ENCODE measurements at places on chromosomes 5 and 9.

- DNase-seq = peak; percentile 31
These were observed 243.4 kb upstream of the PIK3R1 start for GRCh38 chr5:67971971-67972821.

DNA sequence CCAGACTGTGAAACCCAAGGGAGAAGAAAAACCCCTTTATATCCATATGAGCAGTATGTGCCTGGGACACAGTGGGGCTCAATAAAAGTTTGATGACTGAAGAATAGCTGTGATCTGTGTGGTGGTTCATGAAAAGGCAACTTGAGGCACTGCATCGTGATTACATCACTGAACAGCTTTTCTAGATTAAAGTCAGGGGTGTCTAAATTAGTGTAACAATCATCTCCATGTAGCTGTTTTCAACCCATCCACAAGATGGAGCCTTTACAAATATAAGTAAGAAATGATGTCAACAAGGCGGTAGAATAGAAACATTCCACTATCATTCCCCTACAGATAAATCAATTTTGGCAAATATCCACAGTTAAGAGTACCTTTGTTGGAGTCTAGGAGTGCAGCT is 55.5 kb downstream of the PRRC1 start:
- no peak for DNase-seq

- DNase-seq = no peak
These were observed 22.6 kb downstream of the CD180 start for GRCh38 chr5:67173959-67174358.

GRCh38 chr9:84736081-84736480 is 66.6 kb downstream of the NTRK2 start:
- DNase-seq = no peak

DNA sequence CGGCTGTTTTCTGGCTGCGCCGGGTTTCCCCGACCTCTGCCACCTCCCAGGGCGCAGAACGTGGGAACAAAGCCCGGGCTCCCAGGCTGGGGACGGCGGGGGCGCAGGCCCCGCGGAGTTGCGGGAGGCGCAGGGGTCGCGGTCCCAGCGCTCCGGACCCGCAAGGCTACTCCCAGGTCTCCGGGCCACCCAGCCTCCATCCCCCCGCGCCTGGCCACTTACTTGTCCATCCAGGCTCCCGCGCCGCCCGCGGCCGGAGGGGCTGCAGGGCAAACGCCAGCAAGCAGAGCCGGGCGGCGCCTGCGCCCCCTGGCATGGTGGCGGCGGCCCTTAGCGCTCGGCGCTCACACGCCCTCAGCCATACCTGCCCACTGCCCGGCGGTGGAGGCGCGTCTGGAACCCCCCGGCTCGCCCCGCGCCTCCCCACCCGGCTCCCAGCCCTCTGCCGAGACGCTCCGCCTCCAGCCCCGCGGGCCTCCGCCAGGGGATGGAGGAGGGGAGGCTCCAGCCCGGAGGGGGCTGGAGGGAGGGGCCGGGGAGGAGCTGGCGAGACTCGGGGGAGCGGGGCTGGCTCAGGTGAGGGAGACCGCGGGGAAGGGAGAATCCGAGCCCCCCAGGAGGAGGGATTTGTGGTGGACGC is at the start of gene ADAM19:
Gene ADAM19, minus strand, starts transcription at position 395 of the 640 bp plus-strand sequence. Its CDS starts 79 bp downstream, at position 316.
- peak; percentile 77 for DNase-seq

DNA sequence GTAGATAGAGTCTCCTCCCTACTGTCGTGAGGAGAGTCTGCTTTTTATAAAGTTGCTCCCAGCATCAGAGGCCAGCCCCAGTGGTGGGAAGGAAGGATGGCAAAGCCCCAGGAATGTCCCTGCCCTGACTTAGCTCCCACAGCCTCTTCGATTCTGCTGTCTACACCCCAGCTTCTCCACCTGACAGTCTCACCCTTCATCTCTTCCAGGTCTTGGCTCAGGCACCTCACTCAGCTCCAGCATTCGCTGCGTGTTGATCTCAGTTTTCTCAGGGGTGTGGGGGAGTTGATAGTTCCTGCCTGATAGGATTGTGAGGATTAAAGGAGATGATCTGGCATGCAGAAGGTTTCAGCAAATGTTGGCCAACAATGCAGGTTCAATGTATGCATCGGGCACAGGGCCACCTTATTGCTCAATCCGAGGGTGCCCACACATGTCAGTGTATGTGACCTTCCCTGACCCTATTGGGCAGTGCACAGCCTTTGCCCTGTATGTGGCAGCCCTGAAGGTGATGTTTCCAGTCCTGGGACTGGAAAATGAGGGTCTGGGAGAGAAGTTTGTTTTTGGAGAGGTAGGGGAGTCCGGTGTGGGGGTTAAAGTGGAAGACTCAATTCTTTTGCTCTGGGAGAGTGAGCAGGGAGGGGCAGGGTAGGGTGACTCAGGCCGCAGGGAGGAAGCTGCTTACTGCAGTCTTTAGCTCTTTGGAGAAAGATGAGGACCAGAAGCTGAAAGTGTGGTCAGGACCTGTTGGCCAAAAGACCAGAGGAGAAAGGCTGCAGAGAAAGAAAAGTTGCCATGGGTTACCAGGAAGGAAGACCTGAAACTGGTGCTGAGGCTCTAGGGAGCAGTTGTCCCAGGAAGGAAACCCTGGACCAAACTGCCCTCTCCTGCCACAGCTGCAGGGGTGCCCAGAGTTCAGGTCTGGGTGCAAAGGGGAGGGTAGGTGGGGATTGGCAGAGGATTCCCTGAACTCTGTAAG is 153.2 kb downstream of the MACROH2A1 start:
- no peak for DNase-seq

GRCh38 chr9:98295824-98296223 is 40.4 kb upstream of the TBC1D2 start:
- no peak for DNase-seq

DNA sequence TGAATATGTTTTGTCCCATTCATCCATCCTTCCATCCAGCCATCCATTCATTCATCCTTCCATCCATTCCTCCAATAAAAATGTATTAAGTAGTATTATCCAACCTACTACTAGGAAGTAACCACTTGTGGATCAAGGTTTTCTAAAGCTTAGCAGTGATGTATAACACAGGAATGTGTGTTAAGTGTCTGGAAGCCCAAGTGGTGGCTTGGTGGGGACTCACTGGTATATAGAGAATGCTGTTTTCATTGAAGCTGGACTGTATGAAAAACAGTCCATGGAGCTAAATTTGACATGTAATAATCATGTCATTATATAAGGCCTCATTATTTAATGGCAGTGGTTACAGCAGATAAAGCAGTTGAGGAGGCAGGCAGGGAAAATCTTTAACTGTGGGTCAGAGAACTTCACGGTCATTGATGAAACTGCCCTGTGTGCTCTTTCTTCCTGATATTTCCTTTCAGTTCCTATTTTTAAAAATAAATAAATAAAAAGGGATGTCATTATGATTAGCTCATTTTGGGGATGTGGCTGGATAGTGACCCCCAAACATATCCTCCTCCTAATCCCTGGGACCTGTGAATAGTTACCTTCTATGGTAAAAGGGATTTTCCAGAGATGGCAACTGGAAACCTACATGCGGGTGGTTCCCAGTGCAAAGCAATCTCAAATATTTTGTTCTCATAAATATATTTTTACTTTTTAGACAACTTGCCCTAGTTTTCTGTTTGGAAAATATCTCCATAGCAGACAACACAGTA is 82.3 kb downstream of the DAPK1 start:
- no peak for DNase-seq

DNA sequence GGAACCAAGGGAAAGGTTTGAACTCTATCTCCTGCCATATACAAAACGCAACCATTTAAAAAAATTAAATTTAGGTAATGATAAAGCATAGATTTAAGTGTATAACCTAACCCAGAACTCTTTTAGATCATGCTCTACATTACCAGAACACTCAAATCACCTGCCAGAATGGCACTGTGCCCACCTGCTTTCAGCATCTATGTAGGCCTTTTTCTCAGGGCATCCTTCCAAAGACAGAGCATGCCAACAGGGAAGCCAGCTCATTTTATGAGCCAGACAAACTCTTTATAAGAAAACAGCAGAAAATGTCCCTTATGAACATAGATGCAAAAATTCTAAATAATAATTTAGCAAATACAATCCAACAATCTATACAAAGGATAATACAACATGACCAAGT is 47.9 kb upstream of the SMAD5 start:
- DNase-seq = no peak

DNA sequence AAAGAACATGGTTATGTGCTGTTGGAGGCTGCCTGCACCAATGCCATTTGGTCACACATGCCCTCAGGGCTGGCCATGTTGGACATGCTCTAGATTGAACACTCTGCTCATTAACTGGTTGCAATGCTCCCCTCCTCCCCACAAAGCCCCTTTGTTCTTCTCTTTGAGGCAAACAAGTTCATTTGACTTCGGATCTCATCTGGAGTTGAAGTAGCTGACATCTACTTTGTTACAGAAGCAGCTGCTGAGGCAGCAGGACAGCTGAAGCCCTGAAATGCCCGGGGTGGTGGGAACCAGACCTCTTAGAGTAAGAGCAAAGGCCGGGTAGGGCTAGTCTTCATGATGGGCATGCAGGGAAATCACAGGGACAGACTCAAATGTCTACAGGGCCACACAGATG is 123.5 kb downstream of the APBA1 start:
- no peak for DNase-seq

GRCh38 chr5:40569546-40570270 is 110.0 kb upstream of the PTGER4 start:
- DNase-seq = no peak

DNA sequence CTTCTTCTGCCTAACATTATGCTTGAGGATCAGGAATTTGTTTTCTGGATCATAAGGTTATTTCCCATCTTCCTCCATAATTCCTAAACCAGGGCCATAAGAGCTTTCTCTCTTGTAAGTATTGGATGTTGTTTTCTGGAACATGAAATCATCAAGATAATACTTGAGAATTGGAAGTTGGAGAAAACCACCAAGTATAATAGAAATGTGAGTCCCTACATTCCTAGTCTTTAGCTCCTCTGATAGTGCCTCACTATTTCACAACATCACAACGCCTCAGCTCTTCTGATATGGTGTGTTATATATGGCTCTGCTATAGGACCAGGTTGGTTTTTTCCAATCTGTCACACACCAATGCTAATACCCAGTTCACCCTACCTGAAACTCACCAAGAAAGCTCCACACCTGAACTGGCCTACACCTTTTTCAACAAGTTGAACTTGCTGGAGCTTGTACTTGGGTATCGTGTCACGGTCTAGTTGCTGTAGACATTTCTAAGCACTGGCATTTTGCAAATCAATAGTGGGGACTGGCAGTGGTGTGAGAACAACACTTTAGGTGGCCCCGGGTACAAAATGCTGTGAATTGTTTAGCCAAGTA is 141.1 kb downstream of the ACTBL2 start:
- no peak for DNase-seq

DNA sequence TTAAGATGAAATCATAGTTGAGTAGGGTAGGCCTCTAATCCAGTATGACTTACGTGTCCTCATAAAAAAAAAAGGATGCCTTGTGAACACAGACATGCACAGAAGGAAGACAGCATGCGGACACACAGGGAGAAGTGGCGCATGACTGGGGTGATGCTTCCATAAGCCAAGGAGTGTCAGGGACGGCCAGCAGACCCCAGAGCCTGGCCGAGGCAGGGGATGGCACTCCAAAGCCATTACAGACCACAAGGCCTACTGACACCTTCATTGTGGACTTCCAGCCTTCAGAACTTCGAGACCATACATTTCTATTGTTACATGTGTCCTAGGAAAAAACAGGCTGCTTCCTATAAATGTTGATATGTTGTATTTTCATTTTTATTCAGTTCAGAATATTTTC is 19.9 kb downstream of the EHMT1 start:
- no peak for DNase-seq

DNA sequence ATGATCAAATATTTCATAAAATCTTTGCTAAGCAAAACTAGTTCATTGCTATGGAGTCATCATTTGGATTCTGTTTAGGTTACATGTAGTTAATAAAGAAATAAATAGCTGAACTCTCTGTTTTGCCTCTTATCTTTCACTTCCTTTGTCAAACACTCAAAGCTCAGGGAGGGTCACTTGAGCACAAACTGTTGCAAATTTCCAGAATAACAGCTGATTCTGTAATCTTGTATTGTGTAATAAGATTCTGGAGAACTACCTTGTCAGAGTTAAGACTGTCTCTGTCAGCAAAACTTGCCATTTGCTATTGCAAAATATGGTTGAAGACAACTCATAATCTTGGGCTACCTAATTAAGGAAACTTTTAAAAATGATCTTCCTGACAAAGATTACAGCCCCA is 182.0 kb upstream of the MOCS2 start:
- no peak for DNase-seq

- DNase-seq = no peak
These were observed 5.5 kb downstream of the C5orf15 start for GRCh38 chr5:133962801-133963476.

DNA sequence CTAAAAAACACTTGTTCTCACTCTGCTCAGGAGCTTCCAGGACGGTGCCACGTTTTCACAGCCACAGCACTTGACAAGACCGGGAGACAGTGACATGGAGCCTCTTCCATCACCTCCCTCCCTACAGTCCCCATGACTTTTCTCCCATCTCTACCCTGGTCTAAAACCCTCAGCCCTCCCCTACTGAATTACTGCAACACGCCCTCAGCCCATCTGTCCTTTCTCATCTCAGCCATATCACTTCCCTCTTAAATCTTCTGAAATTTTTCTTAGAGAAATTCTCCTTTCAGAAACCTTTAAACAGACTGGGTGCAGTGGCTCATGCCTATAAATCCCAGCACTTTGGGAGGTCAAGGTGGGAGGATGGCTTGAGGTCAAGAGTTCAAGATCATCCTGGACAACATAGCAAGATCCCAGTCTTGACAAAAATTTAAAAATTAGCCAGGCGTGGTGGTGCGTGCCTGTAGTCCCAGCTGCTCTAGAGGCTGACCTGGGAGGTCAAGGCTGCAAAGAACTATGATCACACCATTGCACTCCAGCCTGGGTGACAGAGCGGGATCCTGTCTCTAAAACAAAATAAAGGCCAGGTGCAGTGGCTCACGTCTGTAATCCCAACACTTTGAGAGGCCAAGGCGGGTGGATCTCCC is 125.8 kb downstream of the MYO10 start:
- DNase-seq = no peak

- no peak for DNase-seq
These were observed 8.2 kb downstream of the OTULIN start for GRCh38 chr5:14672484-14673394.
